Activated CD8-positive, alpha-beta memory T cell treated with anti-CD3 and anti-CD28 coated beads, Interleukin-2, amount 50 U/mL, for 48 hours (primary cell): ENCODE measurements at places on chromosomes 11 and 22.

DNA sequence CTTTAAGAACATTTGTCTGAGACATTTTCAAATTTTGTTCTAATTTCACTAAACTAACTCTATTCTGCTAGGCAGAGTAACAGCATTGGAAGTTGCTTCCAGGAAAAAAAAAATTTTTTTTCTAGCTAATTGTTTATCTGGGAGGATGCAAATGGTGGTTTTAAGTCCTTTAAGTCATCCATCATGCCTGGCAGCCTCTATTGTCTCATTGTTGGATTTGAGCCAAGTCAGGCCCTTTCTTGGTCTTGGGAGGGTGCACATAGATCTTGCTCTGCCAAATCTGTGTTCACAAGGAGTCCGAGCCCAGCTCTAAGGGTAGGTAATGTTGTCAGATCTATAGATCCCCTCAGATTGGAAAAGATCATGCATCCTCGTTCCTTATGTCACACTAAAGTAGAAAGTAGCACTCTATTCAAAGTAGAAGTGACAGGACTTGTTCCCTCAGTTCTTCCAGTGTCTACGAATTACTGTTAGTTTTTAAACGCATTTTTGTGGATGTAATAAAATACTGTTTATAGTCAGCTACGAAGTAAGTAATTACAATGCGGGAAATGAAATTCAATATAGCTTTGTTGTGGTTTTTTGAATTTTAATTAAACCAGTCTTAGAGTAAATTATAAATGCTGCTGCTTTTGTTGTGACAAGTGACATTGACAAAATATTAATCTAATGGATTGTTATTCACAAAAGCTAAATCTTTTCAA, 166.0 kb upstream of the RASSF10 start:
- no peak for DNase-seq

DNA sequence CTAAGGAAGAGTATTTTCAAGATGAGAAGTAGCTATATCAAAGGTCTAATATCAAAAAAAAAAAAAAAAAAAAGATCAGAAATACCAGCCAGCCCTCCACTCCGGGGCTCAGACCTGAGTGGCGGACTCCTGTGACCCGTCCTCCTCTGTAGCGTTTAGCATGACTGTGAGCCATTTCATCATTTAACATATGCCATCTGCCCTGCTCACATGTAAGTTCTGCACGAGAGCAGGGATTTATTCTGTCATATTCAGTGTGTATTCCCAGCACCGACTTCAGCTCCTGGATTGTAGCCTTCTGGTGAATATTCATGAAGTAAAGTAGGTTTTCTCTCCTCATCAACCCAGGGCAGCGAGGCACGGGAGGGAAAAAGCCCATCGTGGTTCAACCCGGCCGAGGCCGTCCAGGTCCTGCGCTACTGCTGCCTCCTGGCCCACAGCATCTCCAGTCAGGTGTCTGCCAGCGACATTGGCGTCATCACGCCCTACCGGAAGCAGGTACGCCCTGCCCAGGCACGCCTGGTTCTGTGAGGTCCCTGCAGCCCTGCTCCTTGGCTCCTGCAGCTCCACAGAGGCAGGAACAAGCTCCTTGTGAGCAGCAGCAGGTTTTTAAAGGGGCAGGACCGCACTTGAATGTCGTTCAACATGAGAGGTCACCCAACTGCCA, 12.7 kb upstream of the PANX2 start:
- DNase-seq, result no peak

GRCh38 chr11:111766834-111767142, 599 bp upstream of the PPP2R1B start:
- no peak for DNase-seq

DNA sequence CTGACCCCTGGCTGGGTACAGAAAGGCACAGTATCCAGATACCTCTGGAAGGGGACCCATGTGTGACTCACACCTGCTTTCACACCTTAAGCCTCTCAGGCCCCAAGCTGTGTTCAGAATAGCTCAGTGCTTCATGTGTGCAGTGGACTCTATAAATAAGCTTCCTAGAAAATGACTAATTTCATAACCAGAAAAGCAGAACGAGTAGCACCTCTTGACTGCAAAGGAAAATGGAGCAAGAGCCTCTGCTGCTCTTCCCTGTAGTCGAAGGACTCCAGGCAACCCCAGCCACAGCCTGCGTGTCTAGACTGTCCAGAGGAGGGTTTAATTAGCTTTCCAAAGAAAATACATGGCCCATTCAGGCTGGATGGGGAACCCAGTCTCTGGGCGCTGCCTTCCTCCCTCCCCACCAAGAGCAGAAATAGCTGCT, 23.1 kb downstream of the PTPN5 start:
- no peak for DNase-seq

DNA sequence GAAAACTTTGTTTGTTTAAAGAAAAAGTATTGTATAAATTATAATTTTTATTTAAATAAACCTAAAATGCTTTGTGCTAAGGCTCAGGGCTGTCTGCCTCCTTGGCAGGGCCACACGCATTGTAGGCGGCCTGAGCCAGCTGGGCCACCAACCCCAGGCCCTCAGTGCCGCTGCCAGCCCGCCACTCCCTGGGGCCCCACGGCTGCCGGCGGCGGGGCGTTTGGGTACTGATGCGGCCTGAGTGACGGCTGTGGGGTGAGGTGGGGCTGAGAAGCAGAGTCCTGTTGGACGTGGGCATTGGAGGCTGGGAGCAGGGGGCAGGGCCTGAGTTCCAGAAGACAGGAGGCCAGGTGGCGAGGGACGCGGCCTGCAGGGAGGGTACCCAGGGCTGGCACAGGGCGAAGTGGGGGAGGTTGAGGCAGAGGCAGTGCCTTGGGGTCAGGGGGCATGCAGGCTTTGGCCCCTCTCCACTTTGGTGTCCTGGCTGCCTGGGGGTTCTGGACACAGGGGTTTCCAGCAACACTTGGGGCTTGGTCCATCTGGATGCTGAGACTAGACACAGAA, 58.3 kb downstream of the CERK start:
- DNase-seq, result no peak
